ENCODE measurements at places on chromosomes 13 and 19.
A peak's percentile ranks its signal among the peaks of the same experiment; 100 is the strongest.

- DNase-seq: no peak
Measured at GRCh38 chr13:95115525-95115924, 185.7 kb downstream of the ABCC4 start.

GRCh38 chr13:79281339-79281747, 124.7 kb downstream of the RBM26 start:
- DNase-seq: no peak

GRCh38 chr13:20513466-20513995, 12.1 kb downstream of the CRYL1 start:
- DNase-seq: no peak

GRCh38 chr19:28468701-28469459, 744.1 kb downstream of the UQCRFS1 start:
- peak; percentile 63 for DNase-seq

- no peak for DNase-seq
Measured at GRCh38 chr13:40143106-40143505, 487.6 kb downstream of the COG6 start.

- no peak for DNase-seq
Measured at GRCh38 chr13:100537951-100538462, 50.6 kb downstream of the GGACT start.

DNA sequence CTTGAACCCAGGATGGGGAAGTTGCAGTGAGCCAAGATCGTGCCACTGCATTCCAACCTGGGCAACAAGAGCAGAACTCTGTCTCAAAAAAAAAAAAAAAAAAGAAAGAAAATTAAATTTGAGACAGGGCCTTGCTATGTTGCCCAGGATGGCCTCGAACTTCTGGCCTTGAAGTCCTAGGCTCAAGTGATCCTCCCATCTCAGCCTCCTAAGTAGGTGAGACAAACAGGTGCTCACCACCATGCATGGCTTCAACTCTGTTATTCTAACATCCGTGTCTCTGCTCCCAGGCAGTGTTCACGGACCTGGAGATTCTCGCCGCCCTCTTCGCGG, 40.3 kb downstream of the PDE4A start:
- DNase-seq: no peak

DNA sequence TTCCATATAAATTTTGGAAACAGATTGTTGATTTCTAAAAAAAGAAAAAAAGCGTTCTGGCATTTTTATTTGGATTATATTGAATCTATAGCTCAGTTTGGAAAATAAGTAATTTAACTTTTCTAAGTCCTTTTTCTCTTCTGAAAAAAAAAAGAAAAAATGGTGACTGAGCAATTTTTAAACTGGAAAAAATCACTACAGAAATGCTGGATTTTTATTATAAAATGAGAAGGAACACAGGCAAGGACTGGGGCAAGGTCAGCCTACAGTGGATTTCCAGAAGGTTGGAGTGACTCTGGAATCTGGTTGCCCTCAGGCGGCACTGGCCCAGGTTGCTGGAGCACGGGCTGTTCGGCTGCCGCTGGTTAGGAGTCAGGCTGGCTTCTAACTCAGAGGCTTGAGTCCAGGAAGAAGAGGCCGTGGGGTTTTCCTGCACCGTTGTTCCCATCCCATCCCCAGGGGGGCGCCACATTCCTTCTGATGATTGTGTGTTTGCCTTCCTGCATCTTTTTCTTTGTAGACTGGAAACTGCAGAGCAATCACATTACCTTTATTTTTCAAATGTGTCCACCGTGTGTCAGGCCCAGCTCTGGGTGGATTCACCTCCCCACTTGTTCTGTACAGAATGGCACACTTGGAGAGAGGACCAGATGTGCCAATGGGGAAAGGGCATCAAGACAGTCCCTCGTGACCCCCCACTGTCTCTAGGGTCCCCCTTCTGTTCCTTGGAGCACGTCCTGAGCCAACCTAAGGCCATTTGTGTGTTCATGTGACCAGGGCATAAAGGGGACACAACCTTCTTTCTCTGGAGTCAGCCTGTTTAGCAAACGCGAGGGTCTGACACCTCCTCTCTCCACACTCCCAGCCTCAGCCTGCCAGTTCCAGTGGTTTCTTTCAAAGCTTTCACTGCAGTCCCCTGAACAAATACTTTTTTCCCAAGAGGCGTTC, 44.5 kb upstream of the GTF3A start:
- no peak for DNase-seq

DNA sequence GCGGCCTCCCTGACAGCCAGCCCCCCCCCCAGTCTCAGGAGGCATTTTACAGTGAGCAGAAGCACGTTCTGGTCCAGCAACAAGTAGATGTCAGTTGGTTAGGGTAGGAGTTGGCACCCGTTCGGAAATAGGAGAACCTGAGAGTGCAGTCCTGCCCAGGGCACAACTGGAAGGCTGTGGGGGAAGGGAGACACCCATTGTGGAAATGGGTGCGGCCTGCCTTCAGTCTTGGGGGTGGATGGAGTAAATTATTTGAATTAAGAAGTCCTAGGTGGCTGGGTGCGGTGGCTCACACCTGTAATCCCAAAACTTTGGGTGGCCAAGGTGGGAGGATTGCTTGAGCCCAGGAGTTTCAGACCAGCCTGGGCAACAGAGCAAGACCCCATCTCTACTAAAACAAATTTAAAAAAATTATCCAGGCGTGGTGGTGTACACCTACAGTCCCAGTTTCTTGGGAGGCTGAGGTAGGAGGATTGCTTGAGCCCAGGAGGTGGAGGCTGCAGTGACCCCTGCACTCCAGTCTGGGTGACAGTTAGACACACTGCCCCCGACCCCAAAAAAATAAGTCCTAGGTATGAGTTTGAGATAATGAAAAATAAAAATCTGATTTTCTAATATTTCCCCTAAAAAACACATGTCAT, 1.2 kb downstream of the CIRBP start:
- no peak for DNase-seq

GRCh38 chr19:15453091-15453578, 3.4 kb upstream of the WIZ start:
- no peak for DNase-seq

- DNase-seq: no peak
Measured at GRCh38 chr13:54687173-54687572, 1658.6 kb downstream of the OLFM4 start.

- no peak for DNase-seq
Measured at GRCh38 chr19:37931881-37932655, 25.1 kb downstream of the SIPA1L3 start.

DNA sequence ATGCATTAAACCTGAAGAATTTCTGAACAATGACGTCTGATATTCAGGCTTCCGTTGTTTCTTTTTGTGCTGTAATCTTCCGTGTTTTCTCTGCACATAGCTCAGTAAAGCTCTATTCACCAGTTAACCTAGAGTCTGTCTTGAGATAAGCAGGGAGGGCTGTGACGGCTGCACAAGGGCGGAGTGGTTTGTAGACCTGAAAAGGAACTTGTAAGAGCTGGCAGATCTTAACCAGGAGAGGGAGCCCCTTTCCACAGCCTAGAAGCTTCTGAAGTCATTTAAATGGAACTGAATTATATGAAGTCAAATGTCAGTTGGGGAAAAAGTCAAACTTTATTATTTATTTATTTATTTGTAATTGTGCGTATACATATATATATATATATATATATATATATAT, 27.5 kb downstream of the DPRX start:
- no peak for DNase-seq

GRCh38 chr13:109919715-109920375, 133.5 kb upstream of the IRS2 start:
- no peak for DNase-seq

- no peak for DNase-seq
Measured at GRCh38 chr13:85575110-85575509, 224.1 kb downstream of the SLITRK6 start.

GRCh38 chr13:36973621-36974295, 25.4 kb downstream of the ALG5 start:
- no peak for DNase-seq

DNA sequence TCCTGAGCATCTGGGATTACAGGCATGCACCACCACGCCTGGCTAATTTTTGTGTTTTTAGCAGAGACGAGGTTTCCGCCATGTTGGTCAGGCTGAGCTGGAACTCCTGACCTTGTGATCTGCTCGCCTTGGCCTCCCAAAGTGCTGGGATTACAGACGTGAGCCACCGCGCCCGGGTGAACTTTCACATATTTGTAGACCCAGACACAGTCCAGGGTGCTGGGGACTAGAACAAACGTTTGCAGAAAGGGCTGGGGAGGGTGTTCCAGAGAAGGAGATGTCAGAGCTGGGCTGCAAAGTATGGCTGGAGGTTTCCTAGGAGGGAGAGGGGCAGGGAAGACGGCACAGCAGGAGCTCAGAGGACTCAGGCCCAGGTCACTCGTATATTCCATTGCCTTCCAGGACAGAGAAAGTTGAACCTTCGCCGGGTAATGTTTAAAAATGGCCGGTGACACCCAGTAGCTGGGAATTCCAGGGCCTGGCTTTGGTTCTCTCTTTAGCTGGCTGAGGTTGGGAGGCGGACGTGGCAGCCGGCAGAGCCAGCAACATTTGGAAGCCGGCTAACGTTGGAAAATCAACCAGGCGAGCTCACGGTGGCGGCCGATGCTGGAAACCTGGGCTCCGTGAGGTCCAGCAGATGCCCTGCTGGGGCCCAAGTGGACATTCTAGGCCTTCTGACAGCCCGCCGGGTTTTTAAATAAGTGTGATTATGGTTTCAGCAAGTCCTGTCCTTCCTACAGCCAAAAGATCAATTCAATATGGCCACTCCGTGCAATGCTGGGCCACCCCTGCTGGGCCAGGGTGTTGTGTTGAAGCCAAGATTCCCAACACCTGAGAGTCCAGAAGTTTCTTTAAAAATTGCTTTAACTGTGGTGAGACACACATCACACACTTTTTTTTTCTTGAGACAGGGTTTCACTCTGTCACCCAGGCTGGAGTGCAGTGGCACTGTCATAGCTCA, 41.5 kb downstream of the NFIC start:
- DNase-seq: no peak

GRCh38 chr13:33794576-33794975, 23.4 kb upstream of the RFC3 start:
- DNase-seq: no peak

- no peak for DNase-seq
Measured at GRCh38 chr19:12141405-12141736, 1.2 kb upstream of the ZNF20 start.

DNA sequence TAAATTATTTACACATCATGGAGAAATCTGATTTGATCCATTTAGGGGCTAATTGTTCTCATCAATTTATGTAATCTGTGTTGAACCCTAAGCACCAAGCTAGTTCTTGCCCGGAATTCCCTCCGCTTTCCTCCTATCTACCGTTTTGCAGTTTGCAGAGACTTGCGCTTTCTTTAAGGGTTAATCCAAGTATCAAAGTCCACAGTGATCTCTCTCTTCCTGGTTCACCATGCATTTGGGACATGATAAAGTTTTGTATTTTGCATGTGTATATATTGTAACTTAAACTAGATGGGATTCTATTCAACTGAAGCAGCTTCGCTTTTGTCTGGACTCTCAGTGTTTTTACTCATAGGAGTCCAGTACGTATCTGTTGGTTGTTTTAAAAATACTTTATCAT, 13.8 kb upstream of the KLF5 start:
- no peak for DNase-seq

- DNase-seq: no peak
Measured at GRCh38 chr19:17429641-17430113, 9.8 kb downstream of the MVB12A start.

- no peak for DNase-seq
Measured at GRCh38 chr19:45878043-45878794, 7.7 kb downstream of the IRF2BP1 start.

Measured in skeletal muscle cell (primary cell).